Activated CD4-positive, alpha-beta memory T cell treated with anti-CD3 and anti-CD28 coated beads, Interleukin-2, amount 10 ng/mL, durations not matched to agents 7 days and 5 days (primary cell): ENCODE measurements at places on chromosomes 6 and 20. TPM values are rescaled to one million over a fixed set of nuclear protein-coding genes. Genes with fewer than 3 reads are reported as not detected.

DNA sequence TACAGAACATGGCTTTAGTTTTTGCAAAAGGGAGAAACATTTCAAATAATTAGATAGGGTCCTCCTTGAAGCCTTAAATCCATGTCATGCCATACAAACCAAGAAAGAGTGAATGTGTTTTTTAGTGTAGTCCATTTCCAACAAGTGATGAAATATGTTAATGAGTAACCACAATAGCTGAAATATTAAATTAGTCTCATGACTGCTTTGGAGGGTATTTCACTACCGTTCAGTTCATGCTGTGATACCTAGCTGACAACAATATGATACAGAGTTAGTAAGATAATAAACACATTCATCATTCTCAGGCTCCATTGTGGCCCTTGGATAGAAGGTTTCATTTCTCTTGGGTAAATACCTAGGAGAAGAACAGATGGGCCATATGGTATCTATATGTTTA lies 5.8 kb upstream of the ID4 start:
- no peak overlapping the region for H3K4me3 ChIP-seq
- no peak for DNase-seq
- H3K27ac ChIP-seq = no peak overlapping the region
- peaks cover 14% of the 10 kb centered on the region for H3K27me3 ChIP-seq
- no peaks in the 10 kb centered on the region for H3K36me3 ChIP-seq

DNA sequence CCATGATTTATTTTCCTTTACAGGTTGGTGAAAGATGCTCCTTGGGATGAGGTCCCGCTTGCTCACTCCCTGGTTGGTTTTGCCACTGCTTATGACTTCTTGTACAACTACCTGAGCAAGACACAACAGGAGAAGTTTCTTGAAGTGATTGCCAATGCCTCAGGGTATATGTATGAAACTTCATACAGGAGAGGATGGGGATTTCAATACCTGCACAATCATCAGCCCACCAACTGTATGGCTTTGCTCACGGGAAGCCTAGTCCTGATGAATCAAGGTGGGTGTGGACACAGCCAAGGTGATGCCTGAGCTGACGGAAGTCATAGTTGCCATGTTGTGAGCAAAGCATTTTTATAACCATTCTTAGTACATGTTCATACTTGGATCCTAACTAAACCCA lies 34.6 kb upstream of the CALHM6 start:
- DNase-seq = no peak
- H3K4me1 ChIP-seq = no peaks in the 10 kb centered on the region
- H3K27ac ChIP-seq = no peak overlapping the region
- no peak overlapping the region for H3K4me3 ChIP-seq
- no peaks in the 10 kb centered on the region for H3K36me3 ChIP-seq

GRCh38 chr20:7828437-7828836 lies 111.8 kb downstream of the HAO1 start:
- no peak overlapping the region for H3K4me3 ChIP-seq
- no peak overlapping the region for H3K27ac ChIP-seq
- H3K4me1 ChIP-seq = no peaks in the 10 kb centered on the region
- H3K36me3 ChIP-seq = no peaks in the 10 kb centered on the region
- DNase-seq = no peak

DNA sequence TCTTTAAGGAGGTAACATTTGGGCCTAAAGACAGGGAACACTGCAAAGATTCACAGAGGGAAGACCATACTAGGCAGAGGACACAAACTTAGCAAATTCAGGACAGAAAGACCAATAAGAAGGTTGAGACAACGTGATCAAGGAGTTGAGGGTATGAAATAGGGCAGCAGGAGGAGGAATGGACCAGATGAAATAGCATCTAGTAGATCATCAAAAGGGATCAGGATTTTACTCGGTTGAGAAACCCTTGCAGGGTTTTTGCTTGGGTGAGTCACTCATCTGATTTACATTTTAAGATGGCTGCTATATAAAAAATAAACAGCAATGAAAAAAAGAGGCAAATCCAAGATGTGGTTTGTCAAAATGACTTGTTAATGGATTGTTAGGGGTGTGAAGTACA lies 4.7 kb downstream of the BCLAF1 start:
- DNase-seq = no peak
- peaks cover 62% of the 10 kb centered on the region for H3K36me3 ChIP-seq
- H3K4me3 ChIP-seq = peak overlapping the region; percentile 47
- peak overlapping the region; percentile 19 for H3K27ac ChIP-seq
- H3K27me3 ChIP-seq = no peaks in the 10 kb centered on the region
- peaks cover 75% of the 10 kb centered on the region for H3K4me1 ChIP-seq

DNA sequence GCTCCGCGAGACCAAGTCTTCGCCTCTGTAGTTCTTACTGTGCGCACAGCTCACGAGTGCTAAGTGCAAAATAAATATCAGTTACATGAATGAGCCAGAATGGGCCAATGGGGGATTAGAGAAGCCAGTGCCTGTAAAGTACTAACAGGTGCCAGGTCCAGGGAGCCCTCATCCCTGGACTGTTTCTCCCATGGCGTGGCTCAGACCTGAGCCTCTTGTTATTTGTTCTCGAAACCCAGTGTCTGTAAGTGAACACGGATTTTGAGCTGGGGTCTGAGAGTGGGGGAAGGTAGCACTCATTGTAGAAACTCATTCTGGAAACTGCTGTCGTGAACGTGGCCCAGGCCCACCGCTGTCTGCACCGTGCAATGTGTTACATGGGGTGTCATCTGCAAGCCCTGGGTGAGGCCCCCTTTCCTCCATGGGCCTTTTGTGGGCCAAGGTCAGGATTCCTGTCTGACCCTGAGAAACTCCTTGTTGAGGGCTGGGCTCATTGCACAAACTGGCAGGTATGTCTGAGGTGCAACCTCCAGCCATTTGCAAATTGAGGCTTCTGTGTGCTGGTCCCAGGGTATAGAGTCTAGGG lies 154.7 kb downstream of the SYCP2 start:
- no peaks in the 10 kb centered on the region for H3K36me3 ChIP-seq
- H3K27ac ChIP-seq = no peak overlapping the region
- H3K4me3 ChIP-seq = no peak overlapping the region
- H3K4me1 ChIP-seq = no peaks in the 10 kb centered on the region

GRCh38 chr6:34792605-34793500 lies 970 bp downstream of the BLTP3A start:
- H3K36me3 ChIP-seq = peaks cover 10% of the 10 kb centered on the region
- DNase-seq = peak; percentile 25
- peaks cover 28% of the 10 kb centered on the region for H3K4me1 ChIP-seq
- H3K27ac ChIP-seq = peak overlapping the region; percentile 77

DNA sequence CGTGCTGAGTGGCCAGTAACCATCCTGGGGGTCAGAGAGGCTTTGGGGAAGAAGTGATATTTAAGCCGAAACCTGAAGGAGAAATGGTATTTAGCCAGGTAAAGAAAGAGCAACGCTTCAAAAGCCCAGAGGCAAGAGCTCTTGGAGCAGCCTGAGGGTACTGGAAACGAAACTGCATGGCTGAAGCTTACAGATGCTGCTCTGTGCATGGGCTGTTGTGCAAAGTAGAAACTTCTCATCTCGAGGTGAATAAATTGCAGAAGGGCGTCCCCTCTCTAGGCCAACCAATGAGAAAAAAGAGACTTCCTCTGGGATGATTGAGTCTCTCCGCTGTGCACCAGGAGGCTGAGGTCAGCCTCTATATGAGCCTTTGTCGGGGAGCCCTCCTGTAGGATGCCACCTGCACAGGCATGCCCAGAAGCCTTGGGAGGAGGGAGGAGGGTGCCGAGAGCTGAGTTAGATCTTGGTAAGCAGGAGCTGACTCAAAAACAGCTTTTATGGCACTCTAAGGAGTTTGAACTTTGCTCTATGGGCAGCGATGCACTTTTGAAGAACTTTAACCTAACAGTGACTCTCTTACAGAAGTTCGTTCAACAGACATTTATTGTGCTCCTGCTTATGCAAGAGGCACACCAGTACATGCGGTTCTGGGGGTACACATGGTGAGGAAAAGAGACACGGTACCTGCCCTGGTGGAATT lies 61.6 kb upstream of the EDN1 start:
- H3K4me1 ChIP-seq = peaks cover 17% of the 10 kb centered on the region
- H3K27me3 ChIP-seq = peaks cover 3% of the 10 kb centered on the region

- H3K4me3 ChIP-seq = no peak overlapping the region
- peaks cover 29% of the 10 kb centered on the region for H3K27me3 ChIP-seq
- H3K27ac ChIP-seq = no peak overlapping the region
- DNase-seq = no peak
- no peaks in the 10 kb centered on the region for H3K36me3 ChIP-seq
Observed at GRCh38 chr20:37480919-37481318, 40.1 kb upstream of the NNAT start.

- no peak for DNase-seq
- H3K27ac ChIP-seq = no peak overlapping the region
- no peaks in the 10 kb centered on the region for H3K27me3 ChIP-seq
- H3K36me3 ChIP-seq = no peaks in the 10 kb centered on the region
- no peaks in the 10 kb centered on the region for H3K4me1 ChIP-seq
- no peak overlapping the region for H3K4me3 ChIP-seq
Observed at GRCh38 chr6:93165850-93166430, 253.4 kb downstream of the EPHA7 start.

DNA sequence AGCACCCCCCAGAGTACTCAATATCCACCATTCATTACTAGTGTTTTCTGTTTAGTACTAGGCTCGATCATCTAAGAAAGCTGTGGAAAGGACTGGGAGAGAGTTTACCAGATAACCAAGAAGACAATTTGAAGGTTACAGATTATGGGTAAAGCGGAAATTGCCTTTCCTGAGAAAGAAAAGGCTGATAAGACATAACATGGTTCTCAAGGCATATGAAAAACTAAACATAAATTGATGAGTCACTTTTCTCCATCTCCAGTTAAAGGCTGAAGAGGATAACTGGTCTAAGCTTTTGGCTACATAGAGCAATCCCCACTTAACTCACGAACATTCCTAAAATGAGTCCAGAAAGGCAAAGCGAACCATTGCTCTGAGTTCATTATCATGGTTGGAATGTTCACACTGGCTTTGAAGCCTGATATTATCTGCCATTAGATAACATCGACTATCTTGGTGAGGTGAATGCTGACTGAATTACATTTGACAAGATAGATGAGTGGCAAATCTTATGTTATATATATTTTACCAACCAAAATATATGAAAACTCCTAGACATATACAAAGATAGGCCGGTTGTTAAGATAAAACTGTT lies 65.8 kb downstream of the BTBD9 start:
- peaks cover 19% of the 10 kb centered on the region for H3K4me1 ChIP-seq
- DNase-seq = no peak
- no peaks in the 10 kb centered on the region for H3K27me3 ChIP-seq

The DCBLD1 gene
- 10.6 TPM for total RNA-seq

The WDR27 gene
- total RNA-seq = 25.2 TPM
